ENCODE measurements at places on chromosomes 2 and 18.

GRCh38 chr2:160440888-160441287 lies 52.7 kb downstream of the RBMS1 start:
- no peak overlapping the region for H3K4me3 ChIP-seq
- no peaks in the 10 kb centered on the region for H3K4me1 ChIP-seq
- no peaks in the 10 kb centered on the region for H3K27me3 ChIP-seq
- H3K27ac ChIP-seq: no peak overlapping the region

- no peaks in the 10 kb centered on the region for H3K4me1 ChIP-seq
- no peaks in the 10 kb centered on the region for H3K27me3 ChIP-seq
These were observed 336.5 kb downstream of the MEIS1 start for GRCh38 chr2:66771359-66771976.

- no peaks in the 10 kb centered on the region for H3K27me3 ChIP-seq
- peaks cover 18% of the 10 kb centered on the region for H3K36me3 ChIP-seq
- no peak for DNase-seq
- H3K4me1 ChIP-seq: peaks cover 3% of the 10 kb centered on the region
- H3K4me3 ChIP-seq: peak overlapping the region; percentile 95
These were observed 507 bp downstream of the RTKN start for GRCh38 chr2:74441170-74441689.

- no peaks in the 10 kb centered on the region for H3K36me3 ChIP-seq
- no peak overlapping the region for H3K27ac ChIP-seq
- peak; percentile 64 for DNase-seq
- no peaks in the 10 kb centered on the region for H3K4me1 ChIP-seq
These were observed 43.6 kb upstream of the IHH start for GRCh38 chr2:219104107-219105035.

- DNase-seq: peak; percentile 39
- H3K4me3 ChIP-seq: no peak overlapping the region
- no peak overlapping the region for H3K27ac ChIP-seq
- H3K4me1 ChIP-seq: no peaks in the 10 kb centered on the region
These were observed 3.6 kb upstream of the RUFY4 start for GRCh38 chr2:218065239-218066006.
